ENCODE measurements at places on chromosomes 12 and 14. TPM values are rescaled to one million over a fixed set of nuclear protein-coding genes. Genes with fewer than 3 reads are reported as not detected.

Gene AMDHD1
- 0.22 TPM for polyA plus RNA-seq

DNA sequence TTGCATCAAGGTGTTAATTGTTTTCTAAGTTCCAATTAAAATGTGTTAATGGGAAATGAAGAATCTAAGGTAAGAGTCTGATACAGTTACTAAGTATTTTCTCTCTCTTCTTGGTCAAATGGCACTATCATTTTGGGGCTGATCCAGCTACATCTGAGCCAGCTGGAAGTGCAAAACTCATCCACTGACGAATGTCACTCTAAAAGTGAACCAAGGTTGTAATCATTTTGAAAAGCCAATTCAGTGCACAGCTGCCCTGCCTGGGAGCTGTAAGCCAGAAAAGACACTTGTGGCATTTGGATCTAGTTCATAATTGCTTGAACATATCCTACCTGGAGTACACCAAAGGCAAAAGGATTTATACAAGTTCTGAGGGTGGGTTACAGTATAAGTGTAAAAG lies 1011.3 kb downstream of the AACS start:
- no peak for DNase-seq

Gene CLEC4C
- not detected for polyA plus RNA-seq

GRCh38 chr12:25994901-25995625 lies 36.6 kb downstream of the RASSF8 start:
- peak; percentile 73 for DNase-seq

GRCh38 chr12:64631197-64631596 lies 20.9 kb downstream of the RASSF3 start:
- DNase-seq, result no peak

GRCh38 chr14:89237921-89238529 lies 179.0 kb downstream of the FOXN3 start:
- DNase-seq, result peak; percentile 48

DNA sequence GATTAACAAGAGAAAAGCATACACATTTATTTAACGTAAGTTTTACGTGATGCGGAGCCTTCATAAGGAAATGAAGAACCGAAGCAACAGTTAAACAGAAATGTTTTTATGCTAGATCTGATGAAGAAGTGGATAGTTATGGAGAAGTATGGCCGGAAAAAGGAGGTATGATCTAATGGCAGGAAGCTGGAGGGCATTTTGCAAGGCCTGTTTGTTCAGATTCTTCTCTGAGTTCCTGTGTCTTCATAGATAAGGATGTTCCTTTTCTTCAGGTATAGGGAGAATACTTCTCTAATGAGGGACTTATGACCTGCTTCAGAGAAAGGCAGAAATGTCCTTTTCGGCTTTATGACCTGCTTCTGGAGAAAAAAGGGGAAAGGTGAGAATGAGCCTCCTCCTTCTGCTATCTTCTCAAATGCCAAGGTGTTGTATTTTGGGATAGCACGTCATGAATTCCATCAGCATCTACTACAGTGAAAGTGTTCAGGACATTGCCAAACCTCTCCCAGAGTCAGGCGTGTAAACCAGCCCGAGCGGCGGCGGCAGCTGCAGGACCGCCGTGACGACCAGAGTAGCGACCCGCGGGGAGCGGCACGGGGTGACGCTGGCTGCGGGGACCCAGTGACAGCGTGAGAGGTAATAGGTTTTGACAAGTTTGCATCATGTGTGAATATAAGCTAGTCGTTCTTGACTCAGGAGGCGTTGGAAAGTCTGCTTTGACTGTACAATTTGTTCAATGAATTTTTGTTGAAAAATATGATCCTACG lies 33.7 kb upstream of the SGPP1 start:
- DNase-seq, result no peak

DNA sequence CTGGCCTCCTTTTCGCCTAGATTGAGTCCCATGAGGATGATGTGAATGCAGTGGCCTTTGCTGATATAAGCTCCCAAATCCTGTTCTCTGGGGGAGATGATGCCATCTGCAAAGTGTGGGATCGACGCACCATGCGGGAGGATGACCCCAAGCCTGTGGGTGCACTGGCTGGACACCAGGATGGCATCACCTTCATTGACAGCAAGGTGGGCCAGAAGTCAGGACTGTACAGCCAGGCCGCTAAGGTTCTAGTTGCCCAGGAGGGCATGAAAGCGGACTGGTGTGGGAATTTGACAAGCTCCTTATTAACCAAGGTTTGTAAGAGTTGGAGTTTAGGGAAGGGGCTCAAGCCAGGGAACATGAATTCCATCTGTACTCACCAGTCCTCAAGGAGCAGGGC lies 4.9 kb upstream of the NRL start:
- no peak for DNase-seq

DNA sequence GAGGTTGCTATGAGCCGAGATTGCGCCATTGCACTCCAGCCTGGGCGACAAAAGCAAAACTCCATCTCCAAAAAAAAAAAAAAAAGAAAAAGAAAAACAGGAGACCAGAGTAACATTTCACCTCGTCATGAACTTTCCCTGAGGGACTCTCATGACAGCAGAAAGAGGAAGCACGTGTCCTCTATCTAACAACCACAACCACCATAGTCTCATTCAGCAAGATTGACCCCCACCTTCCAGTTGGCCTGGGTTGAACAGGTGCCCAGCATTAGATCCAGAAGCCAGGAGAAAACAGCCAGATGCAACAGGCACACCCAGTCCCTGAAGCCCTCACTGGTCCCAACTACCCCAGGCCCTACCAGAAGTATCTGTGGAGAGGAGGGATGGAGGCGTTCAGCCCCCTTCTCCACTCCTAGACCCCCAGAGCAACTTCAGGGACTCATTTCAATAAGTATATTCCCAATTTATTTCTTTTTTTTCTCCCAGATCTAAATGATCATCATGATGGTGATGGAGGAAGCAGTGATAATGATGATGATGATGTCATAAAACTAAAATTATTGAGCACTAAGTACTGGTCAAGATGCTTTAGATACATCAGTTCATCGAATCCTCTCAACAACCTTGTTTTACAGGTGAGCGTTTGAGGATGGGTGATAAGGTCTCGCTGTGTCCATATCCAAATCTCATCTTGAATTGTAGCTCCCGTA lies 235.0 kb downstream of the EFCAB11 start:
- DNase-seq, result no peak

DNA sequence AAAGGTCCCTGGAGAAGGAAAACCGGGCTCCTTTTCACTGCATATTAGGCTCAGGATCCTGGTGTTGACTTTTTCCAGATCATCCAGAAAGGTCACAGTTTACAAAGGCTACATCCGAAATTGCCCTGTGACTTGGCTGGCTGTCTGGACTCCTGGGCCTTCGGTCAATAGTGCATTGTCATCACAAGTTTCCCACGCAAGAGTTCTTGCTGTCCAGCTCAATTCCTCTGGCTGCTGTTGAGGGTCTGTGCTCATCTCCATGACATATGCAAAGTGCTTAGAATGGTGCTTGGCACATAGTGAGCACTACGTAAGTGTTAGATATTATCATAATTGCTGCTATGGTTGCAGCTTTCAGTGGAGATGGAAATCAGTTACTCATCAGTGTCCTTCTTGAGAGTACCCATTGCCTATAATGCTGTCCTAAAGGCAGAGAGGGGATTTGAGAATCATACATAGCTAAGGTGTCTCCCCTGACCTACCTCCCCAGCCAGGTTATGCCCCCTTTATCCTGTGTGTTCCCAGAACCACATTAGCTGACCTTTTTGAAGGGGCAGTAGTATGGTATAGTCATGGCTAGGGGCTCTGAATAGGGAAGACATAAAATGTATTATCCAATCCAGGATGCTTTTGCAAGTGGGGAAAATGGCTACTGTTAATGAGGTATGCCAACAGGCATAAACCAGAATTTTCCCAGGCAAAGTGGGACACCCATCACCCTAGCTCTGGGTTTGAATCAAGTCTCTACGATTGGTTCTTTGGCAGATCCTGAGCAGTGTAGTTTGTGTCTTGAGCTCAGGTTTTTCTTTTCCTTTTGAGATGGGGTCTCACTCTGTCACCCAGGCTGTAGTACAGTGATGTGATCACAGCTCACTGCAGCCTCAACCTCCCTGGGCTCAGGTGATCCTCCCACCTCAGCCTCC lies 132.0 kb upstream of the CCND2 start:
- no peak for DNase-seq

DNA sequence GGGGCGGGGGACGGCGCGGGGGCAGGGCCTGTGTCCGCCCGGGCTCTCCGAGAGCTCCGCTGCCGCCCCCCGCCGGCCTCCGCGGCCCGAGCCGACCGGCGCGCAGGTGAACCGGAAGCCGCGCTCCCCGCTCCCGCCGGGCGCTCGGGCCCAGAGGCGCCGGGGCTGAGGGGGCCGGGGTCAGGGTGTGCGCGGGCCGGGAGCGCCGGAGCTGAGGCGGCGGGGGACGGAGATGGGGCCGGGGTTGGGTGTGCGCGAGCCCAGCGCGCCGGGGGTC lies 431 bp downstream of the HIP1R start:
- no peak for DNase-seq

- DNase-seq, result no peak
Measured at GRCh38 chr14:38040411-38040810, 167.3 kb upstream of the SSTR1 start.

DNA sequence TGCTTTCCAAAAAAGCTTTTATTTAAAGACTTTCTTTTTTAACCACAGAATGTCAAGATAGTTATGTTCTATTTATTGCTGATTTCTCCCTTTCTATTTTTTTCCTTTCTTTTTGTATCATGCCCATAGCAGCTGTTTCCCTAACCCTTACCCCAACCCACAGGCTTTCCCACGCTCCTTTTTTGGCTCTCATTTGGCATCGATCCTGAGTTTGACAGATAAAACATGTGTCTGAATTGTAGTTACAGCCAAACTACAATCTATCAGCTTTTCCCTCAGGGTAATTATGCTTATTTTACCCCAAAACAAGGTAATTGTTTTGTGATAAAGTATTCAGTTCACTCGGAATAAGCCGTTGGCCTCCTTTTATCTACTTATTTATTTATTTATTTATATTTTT lies 46.7 kb downstream of the PDE3A start:
- no peak for DNase-seq

GRCh38 chr12:52358575-52359350 lies 8.5 kb downstream of the KRT85 start:
- no peak for DNase-seq

DNA sequence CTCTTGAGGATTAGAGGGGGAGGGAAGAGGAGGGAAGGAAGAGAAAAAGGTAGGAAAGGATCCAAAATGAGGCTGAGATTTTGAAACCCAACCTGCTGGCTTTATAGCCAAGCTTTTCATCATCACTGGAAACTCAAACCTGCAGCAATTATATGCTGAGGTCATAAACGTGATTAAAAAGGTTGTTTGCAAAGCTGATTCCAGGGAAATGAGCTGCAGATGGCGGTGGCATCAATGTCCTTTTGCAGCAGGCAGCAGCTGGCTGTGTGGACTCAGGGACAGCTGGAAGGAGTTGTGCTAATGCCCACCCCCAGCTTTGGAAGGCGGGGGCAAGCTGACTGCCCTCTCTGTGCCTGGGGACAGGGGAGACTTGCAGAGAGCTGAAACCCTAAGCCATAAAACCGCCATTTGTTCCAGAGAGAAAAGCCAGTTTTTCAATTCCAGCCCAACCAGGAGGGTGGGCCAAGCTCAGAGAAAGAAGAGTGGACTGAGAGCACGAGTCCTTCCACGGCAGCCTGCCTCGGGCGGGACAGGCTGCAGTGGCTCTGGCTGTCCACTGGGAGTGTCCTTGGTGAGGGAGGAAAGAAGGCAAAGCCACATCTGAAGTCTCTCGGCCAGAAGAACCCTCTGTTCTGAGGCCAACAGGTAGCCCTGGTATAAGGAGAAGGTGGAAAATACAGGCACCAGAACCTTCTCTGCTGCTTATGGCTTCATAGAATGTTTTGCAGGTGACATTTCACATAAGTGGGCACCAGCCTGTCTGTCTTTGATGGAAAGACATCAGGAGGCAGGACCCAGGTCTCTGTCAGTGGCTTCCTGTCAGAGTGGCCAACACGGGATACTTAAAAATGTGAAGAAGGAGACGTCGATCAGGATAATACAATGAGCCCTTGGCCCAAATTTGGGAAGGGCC lies 90.7 kb downstream of the SINHCAF start:
- DNase-seq, result peak; percentile 70

- no peak for DNase-seq
Measured at GRCh38 chr12:45718306-45718705, 11.2 kb upstream of the ARID2 start.

Gene NFATC4
- polyA plus RNA-seq, result 75.6 TPM

DNA sequence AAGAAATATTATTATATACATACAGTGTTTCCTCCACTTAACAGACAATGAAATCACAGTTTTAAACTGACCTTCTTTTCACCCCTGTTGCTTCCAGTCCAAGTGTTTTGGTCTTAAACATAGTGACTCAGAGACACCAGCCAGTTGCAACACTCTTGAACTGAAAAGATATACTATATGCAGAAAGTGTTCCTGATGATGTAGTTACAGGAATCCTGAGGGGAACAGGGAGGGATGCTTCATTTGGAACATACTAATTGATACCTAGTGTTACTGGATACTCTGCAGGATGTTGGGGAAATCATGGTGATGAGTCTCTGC lies 420.8 kb downstream of the CCDC91 start:
- DNase-seq, result peak; percentile 91

GRCh38 chr12:74537126-74537706 lies 419 bp upstream of the ATXN7L3B start:
- peak; percentile 78 for DNase-seq

Gene PSMB5
- 277 TPM for polyA plus RNA-seq

Gene NGB
- polyA plus RNA-seq, result not detected

Gene IAPP
- not detected for polyA plus RNA-seq

DNA sequence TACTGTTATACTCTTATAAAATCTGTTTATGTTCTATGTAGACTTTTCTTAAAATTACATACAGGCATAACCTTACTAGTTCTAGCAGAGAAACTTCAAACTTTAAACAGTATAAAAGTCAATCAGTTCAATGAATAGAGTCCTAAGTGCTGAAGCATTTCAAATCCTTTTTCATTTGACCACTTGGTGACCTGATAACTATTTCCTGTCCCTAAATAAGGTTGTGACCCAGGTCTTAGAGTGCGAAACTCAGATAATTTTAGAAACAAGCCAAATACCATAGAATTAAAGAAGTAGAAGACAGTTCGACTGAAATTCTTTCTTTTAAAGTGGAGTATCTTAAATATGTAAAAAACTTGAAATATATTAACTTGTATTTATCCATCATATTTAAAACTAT lies 96.2 kb upstream of the ALX1 start:
- no peak for DNase-seq

Gene HOMEZ
- 5.8 TPM for polyA plus RNA-seq

- no peak for DNase-seq
Measured at GRCh38 chr12:103308396-103308795, 187.4 kb downstream of the C12orf42 start.

Gene HOXC4
- polyA plus RNA-seq, result 3.1 TPM

DNA sequence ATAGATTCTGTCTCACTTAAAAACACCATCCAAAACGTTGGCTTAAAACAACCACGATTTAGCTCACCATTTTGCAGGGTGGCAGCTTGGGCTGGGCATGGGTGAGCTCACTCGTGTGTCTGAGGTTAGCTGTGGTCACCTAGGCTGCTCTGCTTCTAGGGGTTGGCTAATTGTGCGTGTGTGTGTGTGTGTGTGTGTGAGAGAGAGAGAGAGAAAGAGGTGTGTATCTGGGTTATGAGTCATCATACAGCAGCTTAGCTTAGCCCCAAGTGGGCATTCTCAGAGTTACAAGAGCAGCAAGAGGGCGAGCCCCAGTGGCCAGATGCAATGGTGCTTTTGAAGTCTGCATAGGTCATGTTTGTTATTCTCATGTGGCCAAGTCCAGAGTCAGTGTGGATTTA lies 6.0 kb downstream of the FBXW8 start:
- DNase-seq, result peak; percentile 76

Gene LYZ
- polyA plus RNA-seq, result not detected

Gene TMEM30B
- 0.29 TPM for polyA plus RNA-seq

- peak; percentile 72 for DNase-seq
Measured at GRCh38 chr14:36068777-36069534, 107.6 kb downstream of the PTCSC3 start.

Measured in GM23248 (cell line).